ENCODE measurements at places on chromosomes 3 and 15.
A peak's percentile ranks its signal among the peaks of the same experiment; 100 is the strongest.

GRCh38 chr15:89096664-89097063, 8.4 kb downstream of the ABHD2 start:
- DNase-seq, result no peak

DNA sequence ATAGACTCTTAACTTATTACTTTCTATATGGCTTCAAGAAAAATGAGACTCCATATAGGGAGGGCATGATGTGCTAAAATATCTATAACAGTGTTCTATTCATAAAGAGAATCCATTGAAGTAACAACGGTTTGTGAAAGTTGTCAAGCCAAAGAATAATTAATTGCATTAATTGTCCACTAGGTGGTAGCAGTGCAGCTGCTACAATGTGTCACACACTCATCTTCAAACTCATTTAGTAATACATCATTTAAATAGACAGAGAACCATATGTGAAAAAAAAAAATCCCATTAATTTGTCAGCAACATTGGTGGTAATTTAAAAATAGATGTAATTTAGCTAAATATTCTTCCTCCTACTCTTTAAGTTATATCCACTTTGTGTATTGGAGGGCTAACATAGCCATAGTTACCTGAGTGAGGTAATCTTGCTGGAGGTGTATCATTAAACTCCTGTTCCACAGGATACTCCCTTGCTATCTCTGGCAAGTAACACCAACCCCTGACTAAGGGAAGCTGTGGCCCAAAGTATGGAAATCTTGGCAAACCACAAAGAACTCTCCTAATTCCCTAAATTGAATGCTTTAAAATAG, 3.7 kb upstream of the CPA3 start:
- DNase-seq, result peak; percentile 75

- DNase-seq, result no peak
Measured at GRCh38 chr3:95474338-95474737, 1340.1 kb upstream of the EPHA6 start.

DNA sequence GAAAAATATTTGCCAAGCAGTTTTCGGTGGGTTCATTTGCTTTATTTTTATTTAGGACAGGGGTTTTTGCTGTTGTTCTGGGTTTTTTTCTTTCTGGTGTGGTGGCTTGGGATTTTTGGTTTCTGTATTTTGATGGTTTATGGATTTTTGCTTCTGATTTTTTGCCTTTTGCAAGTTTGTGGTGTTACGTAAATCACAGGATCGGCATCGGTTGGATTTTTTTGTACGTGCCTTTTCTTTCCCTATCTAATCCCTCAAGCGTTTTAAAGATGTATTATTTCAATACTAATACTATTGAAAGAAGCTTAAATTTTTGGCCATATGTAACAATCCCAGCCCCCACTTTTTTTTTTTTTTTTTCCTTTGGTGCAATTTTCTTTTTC, 782 bp upstream of the BCL6 start:
- DNase-seq, result no peak

DNA sequence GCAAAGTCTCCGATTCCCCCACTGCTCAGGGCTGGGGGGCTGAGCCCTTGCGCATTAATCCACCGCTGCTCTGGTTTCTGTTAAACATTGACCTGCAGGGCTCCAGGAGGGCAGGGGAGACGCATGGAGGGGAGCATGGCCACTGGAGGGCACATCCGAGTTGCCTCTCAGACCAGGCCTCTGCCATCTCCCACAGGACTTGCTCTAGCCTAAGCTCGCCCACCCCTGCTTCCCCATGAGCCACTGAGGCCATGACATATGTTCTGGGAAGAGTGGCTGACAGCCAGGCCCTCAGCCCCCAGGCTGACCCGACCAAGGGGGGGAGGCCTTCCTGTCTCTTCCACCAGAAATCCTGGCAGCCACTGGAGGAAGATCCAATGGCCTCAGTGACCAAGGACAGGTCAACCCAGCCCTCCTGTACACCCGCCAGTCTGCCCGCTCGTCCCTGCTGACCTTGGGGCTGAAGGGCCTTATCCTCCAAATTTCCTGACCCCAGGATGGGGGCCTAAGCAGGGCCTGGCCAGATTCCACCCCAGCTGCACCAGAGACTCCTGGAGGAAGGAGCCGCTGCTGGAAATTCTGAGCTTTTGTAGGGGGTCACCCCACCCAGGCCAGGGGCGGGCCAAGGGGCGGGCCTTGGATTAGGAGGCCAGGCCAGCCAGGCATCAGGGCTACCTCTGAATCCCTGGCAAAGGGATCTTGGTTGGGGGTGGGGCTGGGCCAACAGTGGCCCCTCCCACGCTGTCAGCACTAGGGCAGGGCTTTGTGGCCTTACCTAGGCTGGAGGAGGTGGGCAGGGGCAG, at the start of gene HYAL1:
TSS of gene HYAL1 (minus strand) at position 562 of the 803 bp plus-strand sequence. CDS start 618 bp downstream, outside the sequence.
- no peak for DNase-seq

GRCh38 chr3:48268936-48269561, 28.1 kb downstream of the ZNF589 start:
- DNase-seq, result no peak

- DNase-seq, result no peak
Measured at GRCh38 chr15:63528138-63528659, 23.8 kb downstream of the USP3 start.

- DNase-seq, result no peak
Measured at GRCh38 chr3:172140499-172141391, 101.4 kb downstream of the FNDC3B start.

DNA sequence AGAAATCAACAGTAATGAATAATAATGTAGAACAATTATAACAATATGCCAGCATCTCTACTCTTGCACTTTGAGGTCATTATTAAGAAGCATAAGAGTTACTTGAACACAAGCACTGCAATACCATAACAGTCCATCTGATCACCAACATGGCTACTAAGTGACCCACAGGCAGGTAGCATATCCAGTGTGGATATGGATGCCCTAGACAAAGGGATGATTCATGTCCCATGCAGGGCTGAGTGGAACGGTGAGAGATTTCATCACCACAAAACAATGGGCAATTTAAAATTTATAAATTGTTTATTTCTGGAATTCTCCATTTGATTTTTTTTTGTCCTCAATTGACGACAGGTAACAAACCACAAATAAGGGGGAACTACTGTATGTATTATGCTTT, 107.7 kb upstream of the TSC22D2 start:
- no peak for DNase-seq

- DNase-seq, result no peak
Measured at GRCh38 chr3:48684054-48684349, 1.7 kb downstream of the NCKIPSD start.

- DNase-seq, result no peak
Measured at GRCh38 chr3:38264779-38265178, 833 bp upstream of the SLC22A13 start.

DNA sequence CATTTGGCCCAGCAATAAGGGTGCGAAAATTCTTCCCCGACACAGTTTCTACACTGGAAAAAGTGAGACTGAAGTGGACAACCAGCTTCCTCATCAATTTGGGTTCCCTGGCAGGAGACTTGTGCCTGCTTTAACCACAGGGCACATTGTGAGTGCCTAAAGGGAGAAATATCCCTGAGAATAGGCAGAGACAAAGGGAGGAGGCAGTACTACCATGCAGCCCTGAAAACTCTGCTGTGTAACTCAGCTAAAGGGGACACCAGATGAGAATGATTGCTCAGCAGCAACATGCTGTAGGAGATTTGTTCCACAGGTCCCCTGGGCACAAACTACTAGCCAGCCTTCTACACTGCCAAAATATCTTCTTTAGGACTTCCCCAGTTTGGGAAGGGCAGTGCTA, 15.6 kb upstream of the KPNA4 start:
- DNase-seq, result no peak

DNA sequence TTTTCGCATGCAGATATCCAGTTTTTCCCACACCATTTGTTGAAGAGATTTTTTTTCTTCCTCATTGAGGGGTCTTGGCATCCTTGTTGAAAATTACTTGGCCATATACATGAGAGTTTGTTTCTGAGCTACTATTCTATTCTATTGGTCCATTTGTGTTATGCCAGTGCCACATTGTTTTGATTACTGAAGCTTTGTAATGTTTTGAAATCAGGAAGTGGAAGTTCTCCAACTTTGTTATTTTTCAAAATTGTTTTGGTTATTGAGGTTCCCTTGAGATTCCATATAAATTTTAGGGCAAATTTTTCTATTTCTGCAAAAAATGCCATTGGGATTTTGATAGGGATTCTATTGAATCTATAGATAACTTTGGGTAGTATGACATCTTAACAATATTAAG, 130.3 kb upstream of the PFN2 start:
- no peak for DNase-seq

DNA sequence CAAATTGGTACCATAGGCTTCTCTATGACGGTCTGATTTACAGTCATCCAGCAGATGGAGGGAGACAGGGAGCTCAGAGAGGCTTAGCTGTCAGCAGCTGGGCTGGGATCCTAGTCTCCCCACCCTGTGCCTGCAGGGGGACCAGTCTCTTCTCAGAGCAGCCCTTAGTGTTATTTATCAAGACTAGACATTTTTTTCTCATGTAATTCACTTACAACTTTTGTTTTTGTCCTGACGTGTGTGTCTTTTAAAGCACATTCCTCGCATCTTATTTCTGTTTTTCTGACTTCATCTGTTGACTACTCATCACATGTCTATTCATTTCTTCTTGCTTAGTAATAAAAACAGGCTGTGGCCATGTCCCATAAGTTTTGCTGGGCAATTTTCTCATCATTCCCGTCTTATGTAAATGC, 116.1 kb downstream of the KLF13 start:
- DNase-seq, result peak; percentile 64

DNA sequence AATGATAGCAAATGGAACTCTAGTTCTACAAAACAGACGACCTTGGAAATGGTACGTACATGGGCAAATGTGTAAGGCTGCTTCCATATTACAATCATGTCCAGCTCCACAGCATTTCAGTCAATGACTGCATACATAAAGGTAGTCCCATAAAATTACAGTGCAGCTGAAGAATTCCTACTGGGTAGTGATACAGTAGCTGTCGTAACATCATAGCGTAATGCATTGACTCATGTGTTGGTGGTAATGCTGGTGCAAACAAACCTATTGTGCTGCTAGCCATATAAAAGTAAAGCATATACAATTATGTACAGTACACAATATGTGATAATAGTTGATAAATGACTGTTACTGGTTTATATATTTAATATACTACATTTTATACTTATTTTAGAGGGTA, 18.5 kb downstream of the TTC23 start:
- no peak for DNase-seq

GRCh38 chr3:175378348-175378747, 519.2 kb downstream of the NAALADL2 start:
- peak; percentile 44 for DNase-seq

- DNase-seq, result no peak
Measured at GRCh38 chr3:101970905-101971304, 121.6 kb downstream of the NFKBIZ start.

DNA sequence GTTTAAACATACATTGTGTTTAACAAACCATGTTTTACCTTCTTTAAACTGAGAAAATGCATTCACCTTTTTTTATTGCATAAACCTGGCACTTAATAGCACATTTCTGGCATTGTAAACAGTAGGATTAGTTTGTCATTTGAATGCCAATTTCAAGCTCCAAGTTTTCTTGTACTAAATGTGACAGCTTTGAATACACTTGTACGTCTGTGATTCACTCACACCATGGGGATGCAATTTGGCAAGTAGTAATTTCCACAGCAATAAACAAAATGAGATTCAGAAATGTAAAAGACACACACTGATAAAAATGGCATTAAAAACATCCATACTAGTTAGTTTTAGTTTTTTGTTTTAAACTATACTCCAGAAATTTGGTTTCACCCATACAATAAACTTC, 598.9 kb downstream of the SI start:
- no peak for DNase-seq

DNA sequence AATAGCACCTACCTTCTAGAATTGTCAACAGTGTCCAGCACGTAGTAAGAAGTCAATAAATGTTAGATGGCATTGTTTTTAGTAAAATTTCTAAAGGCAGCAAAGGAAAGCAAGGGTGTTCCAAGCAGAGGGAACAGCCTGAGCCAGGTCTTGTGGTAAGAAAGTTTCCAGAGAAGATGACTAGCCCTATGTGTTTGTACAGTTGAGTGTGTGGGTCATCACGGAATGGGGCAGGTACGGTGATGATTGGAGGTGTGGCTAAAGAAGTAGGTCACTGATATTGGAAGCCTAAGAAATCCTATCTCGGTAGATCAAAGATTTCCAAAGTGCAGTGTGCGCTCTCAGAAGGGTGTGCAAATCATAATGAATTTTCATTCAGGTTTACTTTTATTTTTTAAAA, 94.2 kb upstream of the BCL6 start:
- DNase-seq, result no peak

GRCh38 chr3:123766193-123767008, 117.7 kb downstream of the MYLK start:
- no peak for DNase-seq

- DNase-seq, result no peak
Measured at GRCh38 chr3:11390411-11391131, 118.4 kb downstream of the ATG7 start.

GRCh38 chr3:56930706-56931105, 129.0 kb upstream of the ARHGEF3 start:
- DNase-seq, result no peak

- no peak for DNase-seq
Measured at GRCh38 chr3:52121813-52122212, 32.4 kb downstream of the POC1A start.

GRCh38 chr15:89827829-89828228, 13.2 kb upstream of the ANPEP start:
- DNase-seq, result no peak

- DNase-seq, result peak; percentile 2
Measured at GRCh38 chr15:60634815-60635214, 155.9 kb upstream of the ICE2 start.

GRCh38 chr15:96358821-96359615, 28.5 kb downstream of the NR2F2 start:
- DNase-seq, result no peak

GRCh38 chr3:19543212-19543841, 390.7 kb downstream of the EFHB start:
- peak; percentile 65 for DNase-seq

DNA sequence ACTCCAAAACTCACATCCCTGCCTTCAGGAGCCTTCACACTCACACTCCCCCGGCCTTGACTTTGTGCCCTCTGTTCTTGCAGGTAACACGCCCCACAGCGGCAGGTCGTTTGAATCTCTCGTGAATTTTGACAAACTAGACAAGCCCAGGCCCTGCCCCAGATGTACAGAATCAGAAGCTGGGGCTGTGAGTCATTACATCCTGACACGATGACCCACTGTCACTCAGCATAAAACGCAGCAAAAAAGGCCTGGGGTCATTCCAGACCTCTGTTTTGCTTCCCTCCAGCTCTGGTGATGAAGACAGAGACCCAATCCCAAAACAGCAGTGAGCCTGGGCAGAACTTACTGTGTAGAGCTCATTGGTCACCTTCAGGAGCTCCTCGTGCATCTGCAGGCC, 116.4 kb upstream of the RAD18 start:
- DNase-seq, result no peak

GRCh38 chr3:194617827-194618226, 15.4 kb downstream of the TMEM44 start:
- no peak for DNase-seq

DNA sequence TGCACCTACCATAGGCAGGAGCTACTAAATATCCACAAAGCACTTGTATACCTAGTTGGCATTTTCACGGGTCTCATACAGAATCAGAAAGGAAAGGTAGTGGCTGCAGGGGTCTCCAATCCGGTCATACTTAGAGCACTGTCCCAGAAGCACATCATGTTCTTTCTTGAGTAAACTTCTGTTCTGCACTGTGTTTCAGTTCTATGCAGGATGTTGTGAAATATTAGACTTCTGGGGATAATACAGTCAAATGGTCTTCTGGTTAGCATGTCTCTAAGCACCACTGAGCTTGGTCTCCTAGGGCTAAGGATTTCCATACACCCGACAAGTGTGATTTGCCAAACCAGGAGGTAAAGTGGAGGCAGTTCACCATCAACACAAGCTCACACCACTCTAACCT, 27.9 kb downstream of the MINDY4B start:
- no peak for DNase-seq

All from NAMALWA (cell line).